ENCODE measurements at places on chromosomes 4 and X. TPM values are rescaled to one million over a fixed set of nuclear protein-coding genes. Genes with fewer than 3 reads are reported as not detected.

GRCh38 chr4:646460-646859 lies 21.1 kb downstream of the PDE6B start:
- DNase-seq, result no peak

- no peak for DNase-seq
Measured at GRCh38 chrX:135273162-135273561, 21.3 kb downstream of the ETDA start.

GRCh38 chr4:72828864-72829263 lies 240.7 kb downstream of the COX18 start:
- no peak for DNase-seq

DNA sequence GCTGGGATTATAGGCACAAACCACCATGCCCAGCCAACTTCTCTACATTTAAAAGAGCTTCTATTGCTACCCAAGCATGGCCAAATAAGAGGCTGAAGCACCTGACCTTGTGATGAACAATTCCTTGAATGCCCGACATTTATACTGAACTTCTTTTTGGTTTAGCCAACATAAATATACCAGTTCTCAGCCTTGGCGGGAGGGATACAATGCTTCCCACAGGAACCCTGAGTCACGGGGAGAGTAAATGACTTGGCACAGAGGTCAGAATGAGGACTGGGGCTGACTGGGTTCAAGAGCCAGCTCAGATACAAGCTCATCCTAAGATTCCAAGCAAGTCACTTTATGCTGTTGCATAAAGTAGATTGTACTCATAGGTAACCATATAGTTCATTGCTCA lies 6.1 kb downstream of the HOPX start:
- no peak for DNase-seq

DNA sequence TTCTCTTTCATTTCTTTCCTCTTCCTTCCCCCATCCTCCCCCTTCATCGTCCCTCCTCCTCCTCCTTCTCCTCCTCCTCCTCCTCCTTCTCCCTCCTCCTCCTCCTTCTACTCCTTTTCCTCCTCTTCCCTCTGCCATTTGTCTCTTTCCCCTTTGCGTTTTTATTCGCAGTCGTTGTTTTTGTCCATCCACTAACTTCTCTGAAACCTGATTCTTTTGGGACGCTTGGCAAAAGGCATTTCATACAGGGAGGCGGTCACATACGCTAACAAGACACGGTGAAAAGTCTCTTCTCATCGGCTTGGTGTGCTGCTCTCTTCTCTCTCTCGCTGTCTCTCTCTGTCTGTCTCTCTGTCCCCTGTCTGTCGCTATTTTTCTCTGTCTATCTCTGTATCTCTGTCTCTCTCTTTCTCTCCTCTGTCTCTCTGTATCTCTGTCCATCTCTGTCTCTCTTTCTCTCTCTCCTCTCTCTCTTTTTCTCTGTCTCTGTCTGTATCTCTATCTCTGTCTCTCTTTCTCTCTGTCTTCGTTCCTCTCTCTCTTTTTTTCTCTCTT lies 5.4 kb upstream of the SHOX start:
- no peak for DNase-seq

DNA sequence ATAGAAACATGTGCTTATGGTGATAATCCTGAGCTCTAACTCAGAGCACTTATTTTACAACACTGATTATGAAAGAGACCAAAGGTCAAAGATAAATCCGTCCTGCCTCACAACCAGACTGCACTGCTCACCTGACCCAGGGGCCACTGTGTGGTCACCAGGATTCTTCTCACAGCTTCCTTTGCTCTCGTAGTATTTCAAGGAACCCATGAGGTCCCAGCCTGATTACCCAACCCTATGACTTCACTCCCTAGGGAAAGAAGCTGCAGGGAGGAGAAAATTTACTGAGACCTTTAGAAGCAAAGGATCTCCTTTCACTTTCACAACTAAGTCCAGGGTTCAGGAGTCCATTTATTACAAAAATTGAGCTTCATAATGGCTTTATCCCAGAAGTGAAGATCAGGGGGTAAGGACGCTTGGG lies 9.6 kb downstream of the SLC25A5 start:
- DNase-seq, result peak; percentile 49

- no peak for DNase-seq
Measured at GRCh38 chrX:87634361-87634760, 116.8 kb downstream of the KLHL4 start.

- peak; percentile 28 for DNase-seq
Measured at GRCh38 chr4:80101792-80102116, 28.7 kb upstream of the ANTXR2 start.

Gene SLC16A2
- total RNA-seq, result 22.2 TPM

Gene PCDH7
- total RNA-seq, result 0.60 TPM

Gene ODAPH
- total RNA-seq, result not detected

Data from RPMI7951 (cell line).